Activated CD8-positive, alpha-beta memory T cell treated with anti-CD3 and anti-CD28 coated beads for 1 hour (primary cell): ENCODE measurements at places on chromosomes 7 and 10.
A peak's percentile ranks its signal among the peaks of the same experiment; 100 is the strongest.

DNA sequence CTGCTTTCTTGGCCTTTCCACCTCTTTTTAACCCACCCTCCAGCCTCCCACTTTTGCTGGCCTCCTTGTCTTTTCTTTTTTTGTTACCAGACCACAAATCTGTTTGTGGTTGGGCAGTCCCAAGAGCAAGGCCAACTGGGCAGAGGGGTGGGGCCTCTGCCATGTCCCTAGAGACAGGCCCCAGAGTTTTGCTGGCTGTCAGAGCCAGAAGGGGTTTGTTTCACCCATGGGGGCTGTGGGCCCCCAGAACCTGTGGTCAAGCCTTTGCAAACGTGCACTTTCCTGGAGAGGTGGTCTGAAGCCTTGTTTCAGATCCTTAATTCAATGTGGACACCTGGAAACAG, 10.3 kb downstream of the ZMIZ1 start:
- no peak for DNase-seq

DNA sequence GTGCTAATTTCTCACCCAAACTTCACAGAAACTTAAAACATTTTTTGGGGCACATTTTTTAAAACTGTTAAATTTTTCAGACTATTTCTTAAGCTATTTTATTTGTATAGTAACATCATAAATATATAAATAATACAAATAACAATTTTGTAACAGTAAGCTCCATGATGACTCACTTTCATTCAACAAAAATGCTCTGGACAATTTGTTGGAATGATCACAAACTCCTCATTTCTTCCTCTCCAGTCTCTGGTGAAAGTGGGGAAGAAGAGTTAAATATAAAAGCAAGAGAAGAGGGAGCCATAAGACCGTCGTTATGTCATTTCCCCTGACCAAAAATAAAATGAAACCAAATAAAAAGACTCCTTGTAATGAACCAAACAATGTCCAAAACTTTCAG, 162.4 kb downstream of the AGMO start:
- no peak for DNase-seq

- DNase-seq = no peak
Measured at GRCh38 chr7:495761-496321, 23.8 kb downstream of the PDGFA start.

DNA sequence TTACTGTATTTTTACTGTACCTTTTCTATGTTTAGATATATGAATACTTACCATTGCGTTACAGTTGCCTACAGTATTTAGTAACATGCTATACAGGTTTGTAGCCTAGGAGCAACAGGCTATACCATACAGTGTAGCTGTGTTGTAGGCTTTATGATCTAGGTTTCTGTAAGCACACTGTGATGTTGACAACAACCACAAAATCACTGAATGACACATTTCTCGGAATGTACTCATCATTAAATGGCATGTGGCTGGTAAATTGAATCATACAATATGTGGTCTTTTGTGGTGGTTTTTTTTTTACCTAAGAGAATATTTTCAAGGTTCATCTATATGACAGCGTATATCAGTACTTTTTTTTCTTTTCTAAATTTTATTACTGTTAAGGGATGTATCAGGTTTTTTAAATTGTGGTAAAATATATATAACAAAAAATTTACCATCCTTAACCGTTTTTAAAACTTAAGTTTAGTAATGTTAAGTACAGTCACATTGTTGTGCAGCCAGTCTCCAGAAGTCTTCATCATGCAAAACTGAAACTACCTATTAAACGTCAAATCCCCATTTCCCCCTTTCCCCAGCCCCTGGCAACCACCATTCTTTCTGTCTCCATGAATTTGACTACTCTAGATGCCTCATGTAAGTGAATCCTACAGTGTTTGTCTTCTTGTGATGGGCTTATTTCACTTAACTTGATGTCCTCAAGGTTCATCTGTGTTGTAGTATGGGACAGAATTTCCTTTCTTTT, 21.5 kb downstream of the BTAF1 start:
- DNase-seq = no peak

DNA sequence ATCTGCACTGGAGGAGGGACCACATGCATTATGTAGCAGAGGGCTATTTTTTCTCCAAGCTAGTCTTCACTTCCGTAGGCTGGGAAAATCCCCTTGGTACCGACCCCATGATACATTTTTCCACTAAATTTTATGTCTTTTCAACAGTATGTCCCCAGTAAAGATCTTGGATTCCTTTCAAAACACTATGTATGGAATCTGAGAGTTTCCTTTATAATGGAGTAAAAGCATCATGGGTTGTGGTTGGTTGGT, 4.8 kb upstream of the ZNRF2 start:
- DNase-seq = no peak

GRCh38 chr7:105675934-105676371, 94.7 kb upstream of the EFCAB10 start:
- DNase-seq = peak; percentile 29

DNA sequence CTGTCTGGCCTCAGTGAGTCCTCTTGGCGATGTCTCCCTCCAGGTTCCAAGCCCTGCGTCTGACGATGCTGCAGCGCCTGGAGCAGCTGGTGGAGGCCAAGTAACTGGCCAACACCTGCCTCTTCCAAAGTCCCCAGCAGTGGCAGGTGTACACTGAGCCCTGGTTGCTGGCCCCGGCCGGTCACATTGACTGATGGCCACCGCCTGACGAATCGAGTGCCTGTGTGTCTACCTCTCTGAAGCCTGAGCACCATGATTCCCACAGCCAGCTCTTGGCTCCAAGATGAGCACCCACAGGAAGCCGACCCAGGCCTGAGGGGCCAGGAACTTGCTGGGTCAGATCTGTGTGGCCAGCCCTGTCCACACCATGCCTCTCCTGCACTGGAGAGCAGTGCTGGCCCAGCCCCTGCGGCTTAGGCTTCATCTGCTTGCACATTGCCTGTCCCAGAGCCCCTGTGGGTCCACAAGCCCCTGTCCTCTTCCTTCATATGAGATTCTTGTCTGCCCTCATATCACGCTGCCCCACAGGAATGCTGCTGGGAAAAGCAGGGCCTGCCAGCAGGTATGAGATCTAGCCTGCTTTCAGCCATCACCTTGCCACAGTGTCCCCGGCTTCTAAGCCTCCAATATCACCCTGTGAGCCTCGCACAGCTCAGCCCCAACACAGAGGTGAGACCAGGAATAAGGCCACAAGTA, 7.3 kb upstream of the ZNF22 start:
- no peak for DNase-seq

DNA sequence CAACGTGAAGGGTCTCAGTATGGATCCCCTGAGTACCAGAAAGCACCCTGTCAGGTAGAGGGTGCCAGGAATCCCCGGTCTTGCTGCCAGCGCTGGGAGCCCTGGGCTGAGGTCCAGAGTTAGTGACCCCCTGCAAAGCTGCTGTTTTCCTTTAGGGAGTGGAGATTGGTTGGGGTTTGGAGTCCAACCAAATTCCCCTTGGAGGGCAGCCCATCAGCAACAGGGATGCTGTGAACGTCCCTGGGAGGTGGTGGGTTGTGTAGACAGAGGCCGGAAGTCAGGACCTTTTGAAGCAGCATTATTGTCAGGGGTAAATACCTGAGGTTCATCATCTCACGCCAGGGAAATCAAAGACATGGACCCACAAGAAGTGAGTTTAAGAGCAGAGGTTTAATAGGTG, 104.2 kb downstream of the COL26A1 start:
- DNase-seq = no peak

DNA sequence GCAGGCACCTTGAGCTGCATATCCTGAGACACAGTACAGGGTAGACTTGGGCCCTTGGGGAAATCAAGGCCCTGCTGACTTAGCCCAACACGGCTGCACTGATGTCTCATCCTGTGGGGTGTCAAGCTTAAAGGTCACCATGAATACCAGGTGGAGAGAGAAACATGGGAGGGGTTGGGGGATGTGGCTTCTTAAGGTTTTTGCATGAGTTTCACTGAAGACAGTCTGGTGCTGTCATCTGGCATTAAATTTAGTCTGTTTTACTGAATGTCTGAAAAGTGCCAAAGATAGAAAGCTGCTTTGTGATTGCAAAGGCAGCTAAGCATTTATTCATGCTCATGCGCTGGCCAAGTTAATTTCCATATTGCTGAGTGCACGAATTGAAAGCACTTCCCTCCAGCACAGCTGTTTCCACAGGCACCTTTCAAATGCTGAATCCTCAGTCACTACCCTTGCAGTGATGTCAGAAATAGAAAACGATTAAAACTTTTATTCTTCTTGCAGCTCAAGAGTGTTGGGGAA, 102.1 kb downstream of the OSBPL3 start:
- no peak for DNase-seq

DNA sequence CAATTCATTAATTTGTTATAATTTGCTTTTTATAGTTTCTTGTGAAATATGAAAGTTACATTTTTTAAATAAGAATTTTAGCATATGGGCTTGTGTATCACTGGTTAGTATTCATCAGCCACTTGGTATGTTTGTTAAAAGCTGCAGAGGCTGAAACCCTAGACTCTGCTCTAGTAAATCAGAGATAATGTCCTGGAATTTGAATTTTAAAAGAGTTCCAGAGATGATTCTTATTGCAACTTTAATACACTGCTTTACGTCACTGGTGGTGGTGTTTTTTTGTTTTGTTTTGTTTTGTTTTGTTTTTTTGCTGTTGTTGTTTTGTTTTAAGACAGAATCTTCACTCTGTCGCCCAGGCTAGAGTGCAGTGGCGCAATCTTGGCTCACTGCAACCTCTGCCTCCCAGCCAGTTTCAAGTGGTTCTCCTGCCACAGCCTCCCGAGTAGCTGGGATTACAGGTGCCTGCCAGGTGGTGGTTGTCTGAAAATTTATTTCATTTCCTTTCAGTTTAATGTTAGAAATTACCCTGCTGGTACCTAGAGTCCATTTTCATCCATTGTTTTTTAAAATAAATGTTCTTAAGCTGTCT, 43.8 kb downstream of the PTPN12 start:
- DNase-seq = no peak
